ENCODE measurements at places on chromosomes 16 and 17.

- DNase-seq, result no peak
These were observed at the start of gene ACE for GRCh38 chr17:63476854-63477479. ACE (plus strand) TSS chr17:63477061; CDS start chr17:63477095, 34 bp downstream.

- DNase-seq, result no peak
These were observed 13.3 kb downstream of the UTS2R start for GRCh38 chr17:82384730-82385481.

GRCh38 chr16:59263955-59264354, 529.8 kb upstream of the GOT2 start:
- no peak for DNase-seq

GRCh38 chr17:54426296-54426886, 474.3 kb upstream of the TOM1L1 start:
- no peak for DNase-seq

DNA sequence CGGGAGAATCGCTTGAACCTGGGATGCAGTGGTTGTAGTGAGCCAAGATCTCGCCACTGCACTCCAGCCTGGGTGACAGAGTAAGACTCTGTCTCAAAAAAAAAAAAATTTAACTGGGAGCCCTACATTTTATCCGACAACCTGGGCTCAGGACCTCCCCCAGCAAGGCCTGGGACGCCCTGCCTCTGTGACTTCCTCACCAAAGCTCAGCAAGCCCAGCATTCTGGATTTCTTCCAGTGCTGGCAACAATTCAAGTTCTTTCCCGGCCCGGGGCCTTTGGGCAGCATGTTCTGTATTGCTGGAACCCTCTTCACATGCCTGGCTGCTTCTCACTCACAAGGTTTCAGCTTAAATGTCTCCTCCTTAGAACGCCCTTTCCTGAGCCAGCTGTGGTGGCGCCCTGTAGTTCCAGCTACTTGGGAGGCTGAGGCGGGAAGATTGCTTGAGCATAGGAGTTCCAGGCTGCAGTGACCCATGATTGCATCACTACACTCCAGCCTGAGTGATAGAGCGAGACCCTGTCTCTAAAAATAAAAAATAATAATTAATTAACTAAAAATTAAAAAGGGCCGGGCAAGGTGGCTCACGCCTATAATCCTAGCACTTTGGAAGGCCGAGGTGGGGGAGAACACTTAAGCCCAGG, 15.9 kb upstream of the MEIOB start:
- DNase-seq, result no peak

DNA sequence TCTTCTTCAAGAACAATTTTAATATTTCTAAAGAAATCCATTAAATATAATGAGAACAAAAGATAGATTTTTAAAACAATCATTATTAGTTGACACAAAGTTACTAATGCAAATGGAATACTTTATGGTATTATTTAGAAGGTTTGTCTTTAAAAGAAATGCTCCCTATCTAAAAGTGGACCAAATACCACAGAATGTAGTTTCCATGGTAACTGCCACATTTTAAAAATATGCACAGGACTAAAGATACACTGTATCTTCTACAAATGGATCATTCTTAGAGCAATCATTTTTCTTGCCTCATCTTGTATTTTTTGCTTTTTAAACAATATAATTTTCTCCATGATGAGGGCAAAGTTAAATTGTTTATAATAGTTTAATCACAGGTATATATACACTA, 296.0 kb downstream of the CEP112 start:
- no peak for DNase-seq

DNA sequence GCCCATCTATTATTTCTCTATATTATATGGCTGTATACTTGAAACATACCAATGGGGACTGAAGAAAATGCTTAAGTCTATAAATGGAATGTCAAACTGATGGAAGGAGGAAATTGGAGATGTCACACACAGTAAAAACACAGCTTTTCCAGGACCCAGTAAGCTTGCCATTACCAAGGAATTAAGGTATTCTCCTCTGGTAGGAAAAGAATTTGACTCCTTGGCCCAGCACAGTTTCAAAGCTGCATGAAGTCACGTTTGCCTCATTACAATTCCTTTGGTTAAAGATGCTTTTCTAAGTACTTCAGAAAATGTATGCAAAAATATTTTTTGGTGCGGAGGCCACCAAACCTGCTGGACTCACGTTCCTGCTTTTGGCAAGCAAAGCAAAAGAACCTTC, 48.5 kb downstream of the CDH13 start:
- DNase-seq, result no peak

DNA sequence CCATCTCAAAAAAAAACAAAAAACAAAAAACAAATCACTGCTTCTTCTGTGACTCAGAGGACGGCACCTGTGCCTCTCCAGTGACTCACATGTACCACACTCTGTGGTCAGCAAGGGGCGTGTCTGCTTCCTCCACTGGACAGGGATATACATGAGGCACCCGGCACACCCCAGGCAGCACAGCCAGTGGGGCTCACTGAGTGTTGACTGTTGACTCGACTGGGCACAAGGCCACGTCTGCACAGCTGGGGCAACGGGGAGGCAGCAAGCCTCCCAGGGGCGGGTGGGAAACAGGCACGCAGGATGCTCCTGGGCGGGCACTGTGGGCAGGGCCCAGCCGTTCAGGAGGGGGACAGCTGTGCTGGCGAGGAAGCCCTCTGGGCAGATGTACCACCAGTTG, 64.1 kb downstream of the TIMM22 start:
- DNase-seq, result no peak

DNA sequence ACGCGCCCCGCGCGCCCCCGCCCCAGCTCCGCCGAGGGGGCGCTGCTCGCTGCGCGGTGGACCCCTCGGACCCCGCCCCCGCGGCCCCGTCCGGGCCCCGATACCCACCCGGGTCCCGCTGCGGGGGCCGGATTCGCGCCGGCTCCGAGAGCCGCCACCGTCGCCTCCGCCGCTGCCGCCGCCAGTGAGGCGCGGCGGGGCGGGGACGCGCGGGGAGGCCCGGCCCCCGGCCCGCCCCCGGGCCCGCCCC, at the start of gene TBC1D16:
Gene TBC1D16, minus strand, starts transcription at position 186 of the 250 bp plus-strand sequence. CDS start 22,325 bp downstream, outside the sequence.
- no peak for DNase-seq

DNA sequence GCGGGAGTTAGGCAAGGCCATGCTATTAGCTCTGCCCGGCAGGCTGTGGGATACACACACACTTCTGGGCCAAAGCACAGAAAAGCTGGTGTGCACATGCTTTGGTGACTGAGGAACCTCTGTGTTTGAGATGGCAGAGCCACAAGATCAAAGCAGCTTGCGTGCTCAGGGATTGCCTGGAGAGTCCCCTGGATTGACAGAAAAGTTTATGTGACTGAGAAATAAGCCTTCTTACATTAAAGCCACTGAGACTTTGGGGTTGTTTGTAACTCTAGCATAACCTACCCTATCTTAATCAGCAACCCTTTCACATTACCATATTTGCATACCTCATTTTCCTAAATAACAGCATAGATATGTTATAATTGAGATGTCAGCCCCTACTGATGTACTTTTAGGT, 69.3 kb downstream of the MYO1D start:
- no peak for DNase-seq

GRCh38 chr17:72693151-72693878, 399.2 kb downstream of the SLC39A11 start:
- no peak for DNase-seq
